ENCODE measurements at places on chromosomes 7 and 10.
A peak's percentile ranks its signal among the peaks of the same experiment; 100 is the strongest.

DNA sequence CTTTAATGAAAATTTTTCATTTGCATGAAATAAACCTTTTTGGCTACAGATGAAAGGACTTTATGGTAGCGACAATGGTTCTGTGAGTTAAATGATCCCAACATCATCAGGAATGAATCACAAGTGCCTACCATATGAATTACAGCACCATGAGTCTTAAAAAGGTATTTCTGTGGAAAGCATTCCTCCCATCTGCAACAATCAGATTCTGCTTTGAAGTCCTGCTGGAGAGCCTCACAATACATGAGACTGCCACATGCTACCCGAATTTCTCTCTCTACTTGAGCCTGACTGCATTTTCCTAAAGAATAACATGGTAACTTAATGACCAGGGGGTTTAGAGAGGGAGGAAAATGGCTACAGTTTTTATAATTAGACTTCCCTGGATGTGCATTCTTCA lies 190.3 kb downstream of the TWIST1 start:
- DNase-seq, result peak; percentile 84

DNA sequence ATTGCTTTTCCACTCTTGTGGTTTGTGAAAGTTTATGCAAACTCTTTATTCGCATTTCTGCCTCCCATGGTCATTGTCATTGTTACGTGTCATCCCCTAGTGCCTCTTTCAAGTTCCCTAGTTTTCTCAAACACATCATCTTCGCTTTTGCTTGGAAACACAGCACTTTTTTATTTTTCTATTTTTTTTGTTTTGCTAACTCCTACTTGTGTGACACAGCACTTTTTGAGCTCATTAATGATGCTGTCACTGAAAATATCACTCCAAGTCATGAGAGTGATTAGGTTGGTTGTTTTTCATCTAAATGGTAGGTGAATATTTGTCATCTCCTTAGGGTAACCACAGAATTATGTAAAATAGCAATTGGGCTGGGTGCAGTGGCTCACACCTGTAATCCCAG lies 8.5 kb upstream of the STX1A start:
- no peak for DNase-seq

DNA sequence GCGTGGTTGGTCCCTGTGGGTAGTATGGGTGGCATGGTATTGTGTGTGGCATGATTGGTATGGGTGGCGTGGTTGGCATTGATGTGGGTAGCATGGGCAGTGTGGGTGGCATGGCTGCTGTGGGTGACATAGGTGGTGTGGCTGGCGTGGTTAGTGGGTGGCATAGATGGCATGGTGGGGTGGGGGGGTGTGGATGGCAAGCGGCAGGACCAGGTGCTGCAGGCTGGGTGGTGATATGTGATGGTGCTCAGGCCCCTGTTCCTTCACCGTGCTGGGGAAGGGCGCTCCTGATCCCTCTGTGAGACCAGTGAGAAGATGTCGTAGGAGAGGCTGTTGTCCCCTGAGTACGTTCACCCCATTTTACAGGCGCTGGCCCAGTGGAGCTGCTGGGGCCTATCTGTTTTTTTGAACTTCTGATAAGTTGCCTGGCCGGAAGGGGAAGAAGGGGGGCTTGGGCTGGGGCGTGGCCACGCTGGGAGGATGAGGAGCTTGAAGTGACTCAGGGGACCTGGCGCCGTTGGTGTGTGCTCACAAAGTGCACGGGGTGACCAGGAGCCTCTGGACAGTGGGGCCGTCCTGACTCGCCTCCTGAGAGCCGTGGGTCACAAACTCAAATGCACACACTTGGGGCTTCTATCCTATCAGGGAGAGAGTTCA lies 17.5 kb downstream of the INPP5A start:
- DNase-seq, result no peak

DNA sequence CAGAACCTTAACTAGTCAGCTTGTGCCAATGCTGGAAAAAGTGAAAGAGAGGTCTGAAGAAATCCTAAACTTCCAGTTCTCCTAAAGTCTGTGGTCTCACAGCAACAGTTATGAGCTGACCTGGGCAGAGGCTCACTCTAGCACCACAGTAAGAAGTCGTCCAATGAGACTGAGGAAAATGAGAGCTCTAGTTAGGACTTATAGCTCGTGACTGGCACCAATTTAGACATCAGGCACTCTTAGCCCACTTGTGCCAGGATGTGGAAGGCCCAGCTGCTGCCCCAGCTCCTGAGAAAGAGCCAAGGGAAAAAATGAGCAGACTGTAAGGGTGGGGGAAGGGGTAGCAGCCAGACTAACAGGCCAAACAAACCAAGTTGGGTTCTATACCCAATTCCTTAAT lies 7.6 kb downstream of the MMS19 start:
- no peak for DNase-seq

DNA sequence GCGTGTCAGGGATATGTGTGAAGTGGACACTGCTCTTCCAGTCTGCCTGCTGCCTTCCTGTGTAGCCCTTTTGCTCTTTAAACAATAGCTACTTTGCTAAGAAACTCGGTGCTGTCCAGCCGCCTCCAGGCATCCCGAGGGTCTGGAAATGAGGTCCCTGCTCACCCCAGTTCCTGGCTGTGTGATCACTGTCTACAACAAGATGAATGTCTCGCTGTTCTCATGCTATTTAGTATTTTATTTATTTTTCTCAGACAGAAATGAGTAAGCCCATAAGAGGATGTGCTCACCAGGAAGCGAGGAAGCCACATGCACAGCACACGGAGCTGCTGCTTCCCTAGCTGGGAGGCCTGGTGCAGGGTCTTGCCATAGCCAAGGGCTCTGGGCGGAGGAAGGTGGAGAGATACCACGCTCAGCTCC lies 167.0 kb upstream of the PITRM1 start:
- peak; percentile 60 for DNase-seq

- DNase-seq, result peak; percentile 67
These were observed 40.5 kb upstream of the PRKAR1B start for GRCh38 chr7:767580-767940.

- peak; percentile 70 for DNase-seq
These were observed 171.7 kb upstream of the FRMD4A start for GRCh38 chr10:14502431-14502830.

- DNase-seq, result no peak
These were observed 17.6 kb upstream of the PANK1 start for GRCh38 chr10:89662596-89662995.

DNA sequence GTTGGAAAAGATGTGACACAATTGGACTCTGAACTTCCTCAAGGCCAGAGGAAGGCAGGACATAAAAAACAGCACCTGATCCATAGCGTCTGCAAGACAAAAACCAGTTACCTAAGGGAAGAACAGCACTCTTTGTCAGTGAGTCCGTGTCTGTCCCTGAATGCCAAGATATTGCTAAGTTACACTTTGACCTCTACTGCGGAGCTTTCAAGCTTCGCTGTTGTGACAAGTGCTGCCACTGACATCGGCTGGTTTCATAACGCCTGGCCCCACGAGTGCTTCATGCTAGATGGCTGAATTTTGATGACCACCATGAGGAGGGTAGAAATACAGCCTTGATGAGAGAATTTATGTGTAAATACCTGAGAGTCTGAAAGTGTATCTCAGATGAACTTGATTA lies 49.7 kb upstream of the JAZF1 start:
- DNase-seq, result no peak

DNA sequence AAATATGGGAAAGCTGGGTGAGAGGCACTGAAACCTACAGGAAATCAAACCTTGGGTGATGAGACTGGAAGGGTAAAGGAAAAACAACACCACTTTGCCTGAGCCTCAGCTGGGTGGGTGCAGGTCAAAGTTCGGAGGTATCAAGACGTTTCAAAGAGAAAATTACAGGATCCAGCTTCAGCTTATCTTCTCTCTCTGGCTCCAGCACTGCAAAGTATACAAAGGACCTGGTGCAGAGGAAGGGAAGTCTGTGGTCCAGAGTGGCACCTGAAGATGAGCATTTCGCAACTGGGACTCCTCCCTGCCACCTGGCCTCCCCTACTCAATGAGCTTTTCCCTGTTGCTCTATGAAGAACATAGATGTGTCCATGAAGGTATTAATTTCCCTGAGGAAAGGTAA lies 6.4 kb upstream of the FXYD4 start:
- no peak for DNase-seq

GRCh38 chr7:47635091-47636080 lies 53.5 kb upstream of the TNS3 start:
- DNase-seq, result no peak

GRCh38 chr10:73884017-73884416 lies 9.7 kb upstream of the CAMK2G start:
- no peak for DNase-seq

- no peak for DNase-seq
These were observed 38.8 kb downstream of the CNPY1 start for GRCh38 chr7:155507576-155507975.

DNA sequence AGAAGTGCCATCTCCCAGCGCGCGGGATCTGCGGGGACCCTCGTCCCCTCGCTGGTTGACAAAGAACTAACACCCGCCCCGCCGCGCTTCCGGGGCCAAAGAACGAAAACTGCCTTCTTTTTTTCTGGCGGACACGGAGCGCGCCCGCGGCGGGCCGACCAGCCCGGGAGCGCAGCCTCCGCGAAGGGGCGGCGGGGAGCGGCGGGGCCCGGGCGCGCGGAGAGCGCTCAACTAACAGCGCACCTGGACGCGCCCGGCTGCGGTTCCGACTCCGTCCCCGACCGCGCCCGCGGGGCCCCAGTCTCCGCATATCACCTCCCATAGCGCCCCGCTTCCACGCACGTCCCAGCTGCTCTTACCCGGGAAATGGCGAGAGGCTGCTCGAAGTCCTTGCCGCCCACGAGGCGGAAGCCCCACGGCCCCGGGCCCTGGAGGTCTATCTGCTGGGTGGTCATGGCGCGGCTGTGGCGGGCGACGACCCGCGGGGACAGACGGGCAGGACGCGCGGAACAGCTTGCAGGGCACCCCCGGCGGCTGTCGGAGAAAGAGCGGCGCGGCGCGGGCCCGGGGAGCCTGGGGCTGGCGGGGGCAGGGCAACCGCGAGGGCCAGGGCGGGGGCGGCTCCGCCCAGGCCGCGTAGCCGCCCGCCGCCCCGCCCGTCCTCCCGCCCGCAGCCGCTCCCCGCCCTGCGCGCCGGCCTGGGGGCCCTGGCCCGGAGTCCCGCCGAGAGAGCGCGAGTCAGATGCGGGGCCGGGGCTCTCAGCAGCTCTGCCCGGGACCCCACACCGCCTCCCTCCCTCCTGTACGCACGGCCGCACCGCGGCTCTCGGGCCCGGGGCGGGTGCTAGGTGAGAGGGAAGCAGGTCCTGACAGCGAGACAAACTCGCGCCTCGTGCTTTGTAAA lies at the start of gene PDLIM1:
PDLIM1 (minus strand) TSS at position 543 of the 904 bp plus-strand sequence; CDS start at position 455, 88 bp downstream.
- DNase-seq, result peak; percentile 54

GRCh38 chr10:62907470-62908212 lies 91.5 kb upstream of the EGR2 start:
- no peak for DNase-seq

DNA sequence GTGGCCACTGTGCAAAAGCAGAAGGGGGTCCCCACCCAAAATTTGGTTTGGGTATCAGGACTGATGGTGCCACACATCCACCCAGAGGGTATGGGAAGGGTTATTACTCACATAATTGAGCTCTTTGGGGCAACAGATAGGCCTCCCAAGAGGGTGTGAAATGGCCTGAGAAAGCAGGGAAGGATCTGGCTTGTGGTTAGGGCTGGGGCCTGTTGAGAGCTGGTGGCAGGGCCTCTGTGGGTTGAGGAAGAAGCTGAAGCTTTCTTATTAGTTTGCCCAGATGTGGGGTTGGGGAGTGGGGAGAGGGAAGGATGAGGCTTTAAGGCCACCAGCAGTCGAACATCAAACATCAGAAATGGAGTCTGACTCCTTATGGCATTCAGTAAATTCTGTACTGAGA lies 18.3 kb upstream of the MKI67 start:
- DNase-seq, result no peak

DNA sequence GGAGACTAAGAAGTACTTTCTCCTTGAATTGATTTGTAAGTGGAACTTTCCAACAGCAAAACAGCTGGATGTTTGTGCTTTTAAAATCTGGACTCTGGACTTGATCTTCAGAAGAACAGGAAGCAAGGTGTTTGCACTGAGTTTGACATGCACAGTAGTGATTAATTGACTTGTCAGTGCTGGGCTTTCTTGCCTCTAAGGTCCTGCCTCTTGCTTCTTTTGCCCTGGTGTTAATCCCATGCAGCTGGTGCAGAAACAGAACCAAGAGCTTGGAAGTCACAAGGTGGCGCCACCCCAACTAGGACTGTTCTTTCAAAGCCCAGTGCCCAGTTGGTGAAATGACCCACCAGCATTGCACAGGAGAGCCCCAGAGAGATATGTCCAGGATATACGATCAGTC lies 66.8 kb upstream of the SEPHS1 start:
- peak; percentile 4 for DNase-seq

DNA sequence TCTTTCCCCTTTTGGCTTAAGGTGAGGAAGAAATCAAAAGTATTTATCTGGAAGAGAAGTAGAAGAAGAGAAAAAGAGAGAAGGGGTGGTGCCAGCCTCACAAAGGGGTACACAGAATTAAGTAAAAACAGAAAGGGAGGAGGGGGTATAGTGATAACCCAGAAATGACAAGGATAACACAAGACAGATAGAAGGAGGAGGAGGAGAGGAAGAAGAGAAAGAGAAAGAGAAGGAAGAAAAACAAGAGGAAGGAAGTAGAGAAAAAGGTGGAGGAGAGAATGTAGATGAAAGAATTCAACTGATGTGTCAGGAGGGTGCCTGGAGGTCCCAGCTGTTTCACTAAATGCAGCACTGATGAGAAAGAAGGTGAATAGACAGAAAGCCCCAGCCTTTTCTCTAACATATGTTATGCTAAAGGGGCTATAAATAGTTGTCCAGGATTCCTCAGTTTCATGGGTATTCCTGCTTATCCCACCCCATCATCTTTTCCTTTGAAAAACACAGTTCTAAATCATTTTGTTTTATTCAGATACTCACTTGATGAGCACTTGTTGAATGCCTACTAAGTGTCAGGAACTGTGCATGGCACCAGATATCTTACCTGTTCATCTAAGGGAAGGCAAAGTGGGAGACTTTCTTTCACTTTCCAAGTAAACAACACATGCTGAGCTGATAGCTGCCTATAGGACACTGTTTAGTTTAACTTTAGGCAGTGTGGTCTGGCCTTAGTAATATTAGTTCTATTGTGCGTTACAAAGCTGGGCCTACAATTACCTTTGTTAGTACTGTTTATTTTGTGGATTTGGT lies 8.0 kb downstream of the SEMA3E start:
- DNase-seq, result no peak

- no peak for DNase-seq
These were observed 290.0 kb downstream of the SORCS1 start for GRCh38 chr10:106874604-106874889.

GRCh38 chr10:118963933-118964332 lies 65.6 kb upstream of the NANOS1 start:
- DNase-seq, result no peak

DNA sequence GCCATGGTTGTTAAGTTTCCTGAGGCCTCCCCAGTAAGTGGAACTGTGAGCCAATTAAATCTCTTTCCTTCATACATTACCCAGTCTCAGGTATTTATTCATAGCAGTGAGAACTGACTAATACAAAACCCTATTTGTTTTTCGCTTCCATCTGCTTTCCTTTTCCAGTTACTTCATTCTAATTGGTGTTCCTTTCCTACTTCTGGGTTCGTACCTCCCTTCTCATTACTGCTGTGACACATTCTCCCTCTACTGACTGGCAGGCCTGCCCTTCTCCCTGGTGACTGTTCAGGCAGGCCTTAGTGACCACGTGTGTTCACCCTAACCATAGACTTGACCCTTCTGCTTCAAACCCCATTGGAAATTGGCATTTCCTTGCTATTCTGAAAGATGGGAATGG lies 37.7 kb downstream of the MTURN start:
- DNase-seq, result no peak

Data from fibroblast of upper back skin (primary cell).